ENCODE measurements at places on chromosomes 4 and X.

- no peak for DNase-seq
Measured at GRCh38 chr4:110216129-110216528, 17.7 kb upstream of the ELOVL6 start.

- DNase-seq, result no peak
Measured at GRCh38 chr4:153472122-153473037, 6.2 kb downstream of the TMEM131L start.

- DNase-seq, result no peak
Measured at GRCh38 chrX:87805829-87806490, 288.4 kb downstream of the KLHL4 start.

DNA sequence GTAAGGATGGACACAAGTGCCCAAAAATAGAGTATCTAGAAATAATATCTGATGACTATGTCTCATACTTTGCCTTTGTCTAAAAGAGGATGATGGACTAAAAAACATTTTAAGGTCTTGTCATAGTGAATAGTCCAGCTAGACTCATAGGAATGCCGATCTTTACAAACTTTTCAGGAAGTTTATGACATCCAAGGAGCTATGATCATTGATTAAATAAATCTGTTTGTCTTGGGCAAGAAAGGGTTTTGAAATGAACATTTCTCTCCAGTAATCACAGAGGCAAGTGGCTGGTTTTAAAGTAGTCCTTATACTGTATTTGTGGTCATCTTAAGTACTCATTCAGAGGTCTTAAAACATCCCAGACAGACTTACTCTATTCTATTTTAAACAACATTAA lies 109.8 kb downstream of the MAPK10 start:
- no peak for DNase-seq

GRCh38 chrX:100874325-100874724 lies at the start of gene NOX1:
Gene NOX1 (minus strand): TSS chrX:100874359. CDS start chrX:100874139, 220 bp downstream.
- no peak for DNase-seq

DNA sequence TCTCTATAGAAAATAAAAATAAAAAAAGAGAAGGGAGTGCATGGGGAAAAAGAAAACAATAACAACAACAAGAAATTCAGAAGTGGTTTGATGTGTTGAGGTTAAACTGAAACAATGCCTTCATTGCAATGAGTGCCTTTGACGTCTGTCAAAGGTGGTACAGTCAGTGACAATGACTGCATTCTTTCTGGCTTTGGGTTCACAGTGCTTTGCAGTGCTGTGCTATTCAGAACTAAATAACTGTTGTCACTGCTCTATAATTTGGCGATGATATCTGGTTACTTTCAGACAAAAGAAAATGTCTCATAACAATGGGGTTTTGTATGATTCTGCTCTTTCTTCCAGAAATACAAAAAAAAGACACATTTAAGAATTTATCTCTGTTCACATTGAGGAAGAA lies 488.6 kb upstream of the MAGEB2 start:
- no peak for DNase-seq

DNA sequence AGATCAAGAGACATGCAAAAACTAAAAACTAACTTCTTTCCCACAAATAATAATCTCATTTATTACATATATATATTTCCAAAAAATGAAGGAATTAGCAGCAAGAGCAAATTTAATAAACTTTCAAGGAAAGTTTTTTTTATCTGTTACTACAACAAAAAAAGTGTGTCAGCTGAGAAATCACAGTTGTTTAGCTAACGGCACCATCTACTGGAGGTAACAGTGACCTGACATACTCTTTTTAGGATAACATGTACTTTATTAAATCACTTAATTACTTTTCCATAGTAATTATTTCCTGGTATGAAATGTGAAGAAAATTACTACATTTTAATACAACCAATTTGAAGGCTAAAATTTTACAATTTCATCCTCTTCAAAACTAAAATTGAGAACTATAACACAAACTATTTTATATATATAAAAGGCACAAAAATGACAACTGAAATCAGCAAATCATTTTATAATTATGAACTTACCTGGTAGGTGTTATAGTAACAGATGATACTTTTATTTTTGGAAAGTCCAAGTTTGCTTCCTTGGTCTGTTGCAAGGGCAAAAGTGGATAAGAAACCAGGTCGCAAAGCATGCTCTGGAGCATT lies 9.1 kb downstream of the LAMTOR3 start:
- DNase-seq, result no peak

GRCh38 chr4:38930204-38930603 lies 62.6 kb downstream of the FAM114A1 start:
- DNase-seq, result no peak

- no peak for DNase-seq
Measured at GRCh38 chr4:145957302-145957701, 18.7 kb upstream of the ZNF827 start.

DNA sequence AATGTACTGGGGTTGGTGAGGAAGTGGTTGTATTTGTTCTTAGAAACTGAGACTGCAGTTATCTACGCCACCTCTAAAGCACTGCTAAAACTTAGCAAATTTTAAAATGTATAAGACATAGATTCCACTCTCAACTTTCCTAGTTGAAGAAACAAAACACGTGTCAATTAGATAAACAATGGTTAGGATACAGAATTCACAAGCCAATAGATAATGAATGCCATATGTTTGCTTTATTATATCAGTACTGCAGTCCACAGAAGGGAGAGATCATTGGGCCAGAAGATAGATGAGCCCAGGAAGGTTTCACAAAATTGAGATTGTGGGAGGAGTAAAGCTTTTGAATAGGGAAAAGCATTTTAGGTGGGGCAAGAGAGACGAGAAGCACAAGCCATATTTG lies 14.3 kb downstream of the TMEM33 start:
- no peak for DNase-seq

GRCh38 chr4:155591738-155592143 lies 74.9 kb upstream of the GUCY1A1 start:
- no peak for DNase-seq

DNA sequence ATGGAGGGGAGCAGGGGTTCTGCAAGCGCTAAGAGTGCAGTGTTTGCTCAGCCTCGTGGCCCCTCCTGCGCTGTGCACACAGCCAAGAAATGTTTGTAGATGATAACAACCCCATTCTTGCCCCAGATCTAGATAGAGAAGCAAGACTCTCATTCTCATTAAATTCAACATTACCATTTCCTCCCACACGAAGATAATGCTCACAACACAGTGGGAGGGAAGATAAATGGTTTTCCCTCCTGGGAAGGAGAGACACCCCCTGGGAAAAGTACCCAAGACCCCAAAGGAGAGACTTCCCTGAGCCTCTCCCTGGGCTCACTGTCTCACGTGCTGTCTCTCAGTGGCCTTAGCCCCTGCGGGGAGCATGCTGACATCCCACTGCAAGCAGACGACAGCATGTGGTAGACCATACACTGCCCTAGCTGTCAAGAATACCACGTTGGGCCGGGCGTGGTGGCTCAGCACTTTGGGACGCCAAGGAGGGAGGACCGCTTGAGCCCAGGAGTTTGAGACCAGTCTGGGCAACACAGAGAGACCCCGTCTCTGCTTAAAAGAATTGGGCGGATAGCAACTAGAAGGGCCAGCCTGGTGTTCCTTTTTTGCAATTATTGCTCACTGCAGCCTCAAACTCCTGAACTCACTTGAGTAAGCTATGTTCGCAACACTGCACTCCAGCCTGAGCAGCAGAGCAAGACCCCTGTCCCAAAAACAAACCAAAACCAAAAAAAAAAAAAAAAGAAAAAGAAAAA lies 34.9 kb upstream of the IQSEC2 start:
- no peak for DNase-seq

DNA sequence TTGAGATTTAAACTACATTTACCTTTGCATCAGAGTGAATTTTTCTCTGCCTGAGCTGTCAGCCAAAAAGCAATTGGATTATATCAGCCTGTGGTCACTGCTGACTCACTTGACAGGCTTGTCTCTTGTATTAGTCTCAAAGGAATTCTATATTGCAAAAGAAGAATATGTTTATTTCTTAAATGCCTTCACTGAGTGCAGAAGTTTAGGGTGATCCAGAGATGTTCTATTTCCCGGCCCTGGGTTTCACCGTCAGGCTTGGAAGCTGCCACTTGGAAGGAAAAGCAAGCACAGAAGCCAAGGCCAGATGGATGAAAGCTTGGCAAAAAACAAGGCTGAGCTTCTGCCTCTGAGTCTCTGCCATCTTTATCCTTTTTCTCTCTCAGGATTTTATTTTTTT lies 80.9 kb downstream of the FAM114A1 start:
- no peak for DNase-seq

DNA sequence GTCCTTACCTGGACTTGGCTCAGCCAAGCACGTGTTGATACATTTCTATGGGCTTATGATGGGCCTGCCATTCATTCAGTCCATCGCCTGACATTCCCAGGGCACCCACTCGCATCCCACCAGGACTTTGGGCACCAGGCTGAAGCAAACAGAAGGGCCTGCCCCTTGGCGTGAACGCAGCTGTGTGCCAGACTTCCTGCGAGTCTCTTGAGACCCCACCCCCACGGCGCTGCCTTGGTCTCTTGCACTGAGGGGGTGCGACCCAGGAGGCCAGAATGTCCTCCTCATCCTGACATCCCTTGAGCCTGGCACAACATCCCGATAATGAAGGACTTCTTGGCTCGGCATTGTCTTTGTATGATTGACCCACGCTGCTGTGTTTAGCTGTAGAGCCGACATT lies 1.5 kb upstream of the PSAPL1 start:
- no peak for DNase-seq

- no peak for DNase-seq
Measured at GRCh38 chr4:41202820-41203568, 11.3 kb downstream of the APBB2 start.

DNA sequence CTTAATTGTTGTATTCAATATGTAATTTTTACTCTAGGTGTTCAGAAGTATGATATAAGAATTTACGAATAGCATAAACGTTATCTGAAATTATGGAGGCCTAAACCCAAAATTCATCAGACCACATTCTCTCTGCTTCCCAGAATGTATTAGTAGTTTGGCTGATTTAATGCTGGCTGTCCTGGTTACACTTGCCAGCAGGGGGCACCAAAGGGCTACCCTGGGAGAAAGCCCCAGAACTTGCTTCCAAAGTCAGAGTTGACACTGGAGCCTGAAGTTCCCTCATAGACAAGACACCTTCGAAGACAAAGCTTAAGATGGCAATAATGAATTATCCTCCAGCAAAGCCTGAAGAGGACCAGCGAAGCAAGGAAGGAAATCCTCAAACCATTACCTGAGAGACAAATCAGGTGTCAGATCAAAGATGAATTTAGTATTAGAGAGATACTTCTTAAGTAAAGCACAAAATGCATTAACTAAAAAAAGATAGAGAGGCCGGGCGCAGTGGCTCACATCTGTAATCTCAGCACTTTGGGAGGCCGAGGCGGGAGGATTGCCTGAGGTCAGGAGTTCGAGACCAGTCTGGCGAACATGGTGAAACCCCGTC lies 11.3 kb upstream of the ANOS1 start:
- peak; percentile 29 for DNase-seq

DNA sequence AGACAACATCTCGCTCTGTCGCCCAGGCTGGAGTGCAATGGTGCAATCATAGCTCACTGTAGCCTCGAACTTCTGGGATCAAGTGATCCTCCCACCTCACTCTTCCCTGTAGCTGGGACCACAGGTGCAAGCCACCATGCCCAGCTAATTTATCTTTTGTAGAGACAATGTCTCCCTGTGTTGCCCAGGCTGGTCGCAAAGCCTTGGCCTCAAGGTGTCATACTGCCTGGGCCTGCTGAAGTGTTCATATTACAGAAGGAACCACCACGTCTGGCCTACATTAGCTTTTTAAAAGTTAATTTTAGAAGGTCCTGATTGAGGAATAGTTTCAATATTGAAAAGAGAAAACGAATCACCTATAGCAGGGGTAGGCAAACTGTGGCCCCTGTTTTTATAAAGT lies 22.5 kb downstream of the TRIML2 start:
- no peak for DNase-seq

- no peak for DNase-seq
Measured at GRCh38 chr4:150164956-150165629, 86.8 kb downstream of the DCLK2 start.

- no peak for DNase-seq
Measured at GRCh38 chr4:112485930-112486329, 30.1 kb downstream of the NEUROG2 start.

DNA sequence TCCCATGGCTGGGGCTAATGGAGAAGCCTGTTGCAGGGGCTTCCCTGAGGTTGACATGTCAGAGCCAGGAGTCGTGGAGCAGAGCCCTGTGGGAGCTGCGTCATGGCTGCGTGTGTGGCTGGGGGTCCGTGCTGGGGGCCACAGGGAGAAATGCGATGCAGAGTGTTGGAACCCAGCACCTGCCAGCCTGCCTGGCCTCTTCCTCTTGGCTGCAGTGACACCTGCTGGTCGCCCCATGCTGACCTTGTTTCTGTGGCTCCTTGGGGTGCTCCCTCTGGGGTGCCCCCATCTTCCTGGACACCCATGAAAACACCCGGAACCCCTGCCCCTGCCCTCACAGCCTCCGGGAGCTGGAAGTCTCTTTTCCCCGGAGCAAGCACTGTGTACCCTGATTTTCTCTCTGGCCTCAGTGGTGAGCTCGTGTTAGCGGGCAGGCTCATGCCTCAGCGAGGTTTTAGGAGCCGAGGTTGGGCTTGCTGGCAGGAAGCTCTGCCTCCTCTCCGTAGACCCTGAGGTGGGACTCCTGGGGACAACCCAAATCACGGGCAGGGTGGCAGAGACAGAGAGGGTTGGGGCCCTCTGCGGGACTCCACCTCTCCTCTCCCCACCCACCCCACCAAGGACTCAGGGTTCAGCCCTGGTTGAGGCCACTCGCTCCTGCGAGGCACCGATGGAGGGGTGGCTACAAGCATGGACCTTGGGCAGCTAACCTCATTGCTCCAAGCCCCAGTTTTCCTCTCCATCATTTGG lies 103.7 kb downstream of the SORCS2 start:
- peak; percentile 6 for DNase-seq

DNA sequence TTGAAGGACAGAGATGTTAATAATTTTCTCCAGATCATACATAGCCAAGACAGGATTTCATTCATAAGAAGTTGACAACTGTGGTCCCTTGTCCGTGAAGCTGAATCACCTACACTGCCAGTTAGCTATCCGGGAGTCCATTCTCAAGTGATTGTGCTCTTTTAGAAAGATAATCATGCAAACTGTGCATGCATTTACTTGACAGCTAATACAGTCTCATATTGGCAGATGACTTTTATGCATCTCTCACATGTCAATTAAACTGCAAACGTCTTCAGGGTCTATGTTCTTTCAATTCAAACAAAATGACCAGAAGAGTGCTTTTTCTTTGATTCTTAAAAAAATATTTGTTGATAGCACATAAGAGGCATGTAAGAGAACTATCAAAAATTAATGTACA lies 1572.9 kb downstream of the C4orf33 start:
- no peak for DNase-seq

- DNase-seq, result no peak
Measured at GRCh38 chr4:184364100-184364921, 110.0 kb downstream of the IRF2 start.

- no peak for DNase-seq
Measured at GRCh38 chrX:153670748-153671588, 2.6 kb downstream of the PNCK start.

DNA sequence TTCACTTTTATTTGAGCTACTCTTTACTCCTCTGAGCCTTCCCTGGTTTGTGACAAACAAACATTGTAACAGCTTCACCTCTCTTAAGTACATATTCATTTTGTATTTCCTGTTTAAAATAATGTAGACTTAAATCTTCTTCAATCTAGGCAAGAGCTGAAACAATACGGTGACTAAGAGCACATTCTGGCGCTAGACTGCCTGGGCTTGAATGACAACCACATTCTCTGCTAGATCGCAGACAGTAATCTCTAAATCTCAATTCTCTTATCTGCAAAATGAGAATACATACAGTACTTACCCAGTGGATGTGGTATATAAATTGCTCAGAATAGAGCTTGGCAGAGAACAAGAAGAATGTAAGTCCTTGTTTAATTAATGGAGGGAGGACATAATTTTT lies 144.8 kb downstream of the ARAP2 start:
- DNase-seq, result no peak
